Globus pallidus (tissue), 1 donor: ENCODE measurements at places on chromosomes 2 and 18.

DNA sequence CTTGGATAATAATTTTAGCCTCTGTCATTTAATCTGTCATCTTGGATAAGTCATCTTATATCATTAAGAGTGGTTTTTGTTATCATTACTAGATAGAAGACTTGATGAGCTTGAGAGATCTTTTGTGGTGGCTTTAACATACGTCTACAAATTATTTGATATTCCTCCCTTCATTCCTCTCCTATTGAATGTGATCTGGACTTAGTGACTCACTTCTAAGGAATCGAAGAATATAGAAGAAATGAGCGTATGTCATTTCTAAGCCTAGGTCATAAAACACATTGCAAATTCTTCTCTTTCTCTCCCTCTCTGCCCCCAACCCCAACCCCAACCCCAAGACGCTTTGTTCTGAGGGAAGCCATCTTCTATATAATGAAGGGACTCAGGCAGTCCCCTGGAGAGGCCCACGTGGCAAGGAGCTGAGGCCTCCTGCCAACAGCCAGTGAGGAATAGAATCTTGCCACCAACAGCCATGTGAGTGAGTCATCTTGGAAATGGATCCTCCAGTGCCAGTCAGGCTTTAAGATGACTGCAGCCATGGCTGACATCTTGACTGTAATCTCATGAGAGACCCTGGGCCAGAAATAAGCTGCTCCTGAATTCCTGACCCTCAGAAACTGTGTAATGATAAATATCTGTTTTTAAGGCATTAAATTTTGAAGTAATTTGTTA lies 221.6 kb upstream of the SP5 start:
- DNase-seq, result no peak

DNA sequence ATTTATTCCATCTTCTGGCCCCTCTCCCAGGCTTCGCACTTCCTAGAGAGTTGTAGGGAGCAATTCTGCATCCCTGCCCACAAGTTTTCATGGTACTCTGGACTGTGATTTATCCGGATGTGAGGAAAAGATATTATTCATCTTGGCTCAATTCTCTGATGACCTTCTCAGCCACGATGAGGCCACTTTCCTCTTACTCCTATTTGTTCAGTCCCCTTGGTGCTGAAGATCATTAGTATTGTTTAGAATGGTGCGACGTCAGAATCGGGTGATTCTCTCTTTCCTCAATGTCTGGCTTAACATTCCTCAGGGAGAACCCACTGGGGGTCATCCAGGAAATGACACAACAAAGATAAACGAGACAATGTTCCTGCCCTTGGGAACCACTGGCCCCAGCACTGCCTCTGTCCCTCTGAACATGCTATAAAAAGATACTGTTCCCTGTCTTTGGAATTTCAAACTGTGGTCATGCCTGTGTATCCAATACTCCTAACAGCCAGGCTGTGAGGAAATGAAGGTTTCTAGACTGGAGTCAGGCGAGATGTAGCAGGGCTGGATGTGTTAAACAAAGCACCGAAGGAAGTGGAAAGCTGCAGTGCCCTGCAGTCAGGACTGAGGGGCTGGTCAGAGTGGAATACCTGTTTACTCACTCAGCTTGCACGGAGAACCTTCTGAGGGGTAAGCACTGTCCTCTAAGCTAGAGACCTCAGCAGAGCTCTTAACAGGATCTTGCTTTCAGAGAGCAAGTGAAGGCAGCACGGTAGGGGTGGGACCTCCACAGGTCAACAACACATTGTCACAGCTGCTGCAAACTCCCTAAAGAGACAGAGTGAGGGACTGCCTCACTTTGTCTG lies 12.9 kb upstream of the GLI2 start:
- DNase-seq, result no peak

GRCh38 chr2:169344736-169345485 lies 17.4 kb downstream of the LRP2 start:
- no peak for DNase-seq

DNA sequence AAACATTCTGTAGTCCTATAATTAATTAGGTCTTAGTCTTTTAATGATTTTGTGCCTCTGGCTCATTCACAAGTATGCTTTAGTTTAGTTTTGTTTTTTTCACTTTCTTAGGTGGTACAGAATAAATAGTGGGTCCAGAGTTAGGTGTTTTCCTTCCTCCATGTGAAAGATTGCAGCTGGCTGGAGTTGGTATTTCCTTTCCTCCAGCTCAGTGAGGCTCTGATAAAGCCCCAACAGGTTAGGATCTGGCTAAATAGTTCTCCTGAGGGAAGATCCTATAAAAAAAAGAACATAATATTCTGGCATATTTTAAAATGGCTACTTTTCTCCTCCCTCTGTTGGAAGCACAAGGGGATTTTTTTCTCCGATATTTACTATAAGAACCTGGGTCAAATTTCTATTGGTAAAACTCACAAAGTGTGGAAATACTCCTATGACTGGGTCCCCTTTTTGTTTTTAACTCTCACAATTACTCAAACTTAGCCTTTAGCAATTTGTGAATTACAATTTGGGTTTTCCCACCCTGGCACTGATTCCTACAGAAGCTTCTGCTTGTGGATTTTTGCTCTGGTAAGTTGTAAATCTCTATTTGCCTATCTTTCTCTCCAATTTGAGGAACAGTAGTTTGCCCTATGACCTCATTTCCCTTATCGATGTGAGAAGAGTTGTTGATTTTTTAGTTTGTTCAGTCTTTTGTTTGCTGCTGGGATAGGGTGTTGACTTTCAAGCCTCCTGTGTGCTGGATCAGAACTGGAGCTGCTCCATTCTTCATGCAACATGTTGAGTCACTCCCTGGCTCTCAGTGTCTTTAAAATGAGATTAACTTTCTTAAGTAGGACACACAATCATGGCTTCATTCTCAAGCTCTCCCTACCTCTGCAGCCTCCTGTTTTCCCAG lies 500.9 kb downstream of the RNF144A start:
- DNase-seq, result no peak

- peak; percentile 63 for DNase-seq
Measured at GRCh38 chr18:79402977-79403722, 7.4 kb downstream of the NFATC1 start.

- DNase-seq, result no peak
Measured at GRCh38 chr18:38635709-38636430, 1070.3 kb upstream of the CELF4 start.

DNA sequence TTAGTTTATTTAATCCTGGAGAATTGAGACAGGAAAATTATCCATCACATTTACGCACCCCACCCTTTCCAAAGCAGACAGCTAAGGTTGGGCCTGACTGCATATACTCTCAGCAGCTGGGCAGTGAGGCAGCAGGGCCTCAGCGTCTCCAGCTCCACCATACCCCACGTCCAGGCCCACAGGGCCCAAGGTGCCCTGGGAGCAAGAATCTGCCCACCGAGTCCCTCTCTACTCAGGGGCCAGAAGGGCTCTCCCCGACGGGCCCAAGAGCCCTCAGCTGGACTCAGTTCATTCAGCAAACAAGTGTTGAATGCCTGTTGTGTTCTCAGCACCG lies 126.3 kb downstream of the SEPTIN10 start:
- DNase-seq, result no peak

DNA sequence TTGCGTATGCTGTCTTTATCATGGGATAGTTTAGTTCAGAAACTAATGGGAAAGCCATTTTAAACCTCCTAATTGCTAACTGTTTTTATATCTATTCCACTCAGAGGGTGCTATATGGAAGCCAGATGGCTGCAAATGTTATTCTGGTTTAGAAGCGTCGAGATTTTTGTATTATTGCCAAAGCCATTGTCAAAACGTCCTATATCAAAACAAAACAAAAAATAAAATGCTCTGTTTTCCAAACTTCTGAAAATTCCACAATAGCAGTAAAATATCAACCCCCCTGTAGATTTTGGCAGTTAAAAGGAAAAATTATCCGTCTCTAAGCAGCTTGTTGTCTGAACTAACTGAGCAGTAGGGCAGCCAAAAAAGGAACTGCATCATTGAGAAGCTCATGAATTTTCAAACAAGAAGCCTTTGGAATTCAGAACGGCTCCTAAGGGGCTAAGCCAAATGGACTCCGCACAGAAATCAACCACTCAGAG lies 195.4 kb upstream of the CWC22 start:
- peak; percentile 55 for DNase-seq

GRCh38 chr2:8138525-8138922 lies 543.3 kb upstream of the ID2 start:
- DNase-seq, result no peak

- no peak for DNase-seq
Measured at GRCh38 chr18:5895876-5896740, 786 bp upstream of the TMEM200C start.

GRCh38 chr2:190499273-190499672 lies 35.2 kb downstream of the NEMP2 start:
- no peak for DNase-seq

GRCh38 chr2:152387041-152387440 lies 52.1 kb downstream of the FMNL2 start:
- no peak for DNase-seq

DNA sequence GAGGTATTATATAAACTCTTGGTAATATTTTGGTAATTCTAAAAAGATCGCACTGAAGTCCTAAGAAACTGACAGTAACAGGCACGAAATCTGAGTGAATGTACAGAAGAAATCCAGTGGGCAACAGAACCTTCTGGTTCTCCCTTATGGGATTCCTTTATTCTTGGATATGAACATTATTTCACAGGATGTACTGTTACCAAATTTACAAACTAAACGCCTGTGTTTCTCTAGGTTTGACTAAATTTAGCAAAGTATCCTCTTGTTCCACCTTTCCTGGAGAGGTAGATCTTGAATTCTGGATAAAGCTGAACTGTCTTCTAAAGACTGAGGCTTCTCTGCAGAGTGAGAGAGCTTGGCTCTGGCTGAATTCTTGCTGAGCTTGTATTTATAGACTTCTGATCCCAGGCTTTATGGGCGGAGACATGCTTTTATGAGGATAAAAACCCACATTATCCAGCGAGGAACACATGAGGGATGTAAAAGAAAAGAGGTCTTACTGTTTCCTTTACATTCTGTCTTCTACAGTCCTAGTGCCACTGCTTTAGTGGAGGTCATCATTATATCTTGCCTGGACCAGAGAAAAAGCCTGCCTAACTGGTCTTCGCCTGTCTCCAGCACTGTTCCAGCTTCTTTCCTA lies 220.8 kb downstream of the CDH2 start:
- no peak for DNase-seq

DNA sequence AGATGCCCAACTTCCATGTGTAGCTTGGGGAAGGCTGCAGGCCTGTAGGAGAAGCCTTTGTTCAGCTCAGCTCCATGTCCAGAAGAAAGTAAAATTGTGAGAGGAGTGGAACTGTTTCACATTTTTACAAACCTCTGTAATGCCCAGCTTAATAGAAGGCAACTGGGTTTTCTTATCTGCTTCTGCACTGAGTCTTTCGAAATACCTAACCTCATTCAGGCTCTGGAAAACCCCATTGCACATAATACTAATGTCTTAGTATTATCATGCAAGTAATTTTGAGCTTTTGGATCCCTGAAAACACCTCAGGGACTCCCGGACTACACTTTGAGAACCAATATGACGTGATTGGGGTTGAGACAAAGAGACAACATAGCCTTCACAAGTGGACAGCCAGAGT lies 5.8 kb downstream of the SMIM21 start:
- no peak for DNase-seq

- DNase-seq, result no peak
Measured at GRCh38 chr18:22238036-22238435, 68.6 kb downstream of the GATA6 start.

GRCh38 chr18:45657357-45658335 lies 42.4 kb downstream of the SLC14A2 start:
- DNase-seq, result no peak

DNA sequence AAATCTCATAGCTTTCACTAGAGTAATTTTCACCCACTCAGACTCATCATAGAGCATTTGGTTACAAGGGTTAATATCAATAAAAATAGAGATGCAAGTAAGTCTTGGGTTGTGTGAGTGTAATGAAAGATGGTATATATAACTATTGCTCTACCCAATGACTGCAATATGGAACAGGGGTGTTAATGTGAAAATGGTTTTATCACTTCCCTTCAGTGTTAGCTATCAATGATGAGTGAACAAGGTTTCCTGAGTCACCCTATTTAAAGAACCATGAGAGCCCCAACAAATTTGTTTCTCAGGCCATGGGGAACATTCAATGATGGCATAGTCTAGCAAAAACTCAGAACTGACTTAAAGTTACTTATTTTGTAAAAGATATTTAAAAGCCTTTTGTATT lies 1133.6 kb upstream of the ZEB2 start:
- no peak for DNase-seq

GRCh38 chr2:144935736-144936135 lies 415.8 kb upstream of the ZEB2 start:
- DNase-seq, result no peak

DNA sequence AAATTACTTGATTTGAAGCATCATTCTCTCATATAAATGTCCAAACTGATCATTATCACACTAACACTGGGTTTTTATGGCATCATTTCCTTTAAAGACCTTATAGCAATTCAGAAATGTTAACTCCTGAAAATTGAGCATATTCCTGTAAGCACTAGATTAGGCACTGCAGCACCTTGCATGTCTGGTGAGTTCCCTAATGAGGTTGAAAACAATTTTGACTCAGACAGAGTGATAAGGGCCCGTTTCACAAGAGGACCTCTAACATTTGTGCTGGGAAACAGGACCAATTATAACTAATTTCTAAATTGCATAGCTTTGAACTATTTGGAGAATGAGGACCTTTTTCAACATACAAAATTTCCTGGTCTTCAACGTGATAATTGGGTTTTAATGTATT lies 69.9 kb downstream of the OSBPL6 start:
- DNase-seq, result no peak

- no peak for DNase-seq
Measured at GRCh38 chr18:10365021-10365500, 89.4 kb upstream of the APCDD1 start.

DNA sequence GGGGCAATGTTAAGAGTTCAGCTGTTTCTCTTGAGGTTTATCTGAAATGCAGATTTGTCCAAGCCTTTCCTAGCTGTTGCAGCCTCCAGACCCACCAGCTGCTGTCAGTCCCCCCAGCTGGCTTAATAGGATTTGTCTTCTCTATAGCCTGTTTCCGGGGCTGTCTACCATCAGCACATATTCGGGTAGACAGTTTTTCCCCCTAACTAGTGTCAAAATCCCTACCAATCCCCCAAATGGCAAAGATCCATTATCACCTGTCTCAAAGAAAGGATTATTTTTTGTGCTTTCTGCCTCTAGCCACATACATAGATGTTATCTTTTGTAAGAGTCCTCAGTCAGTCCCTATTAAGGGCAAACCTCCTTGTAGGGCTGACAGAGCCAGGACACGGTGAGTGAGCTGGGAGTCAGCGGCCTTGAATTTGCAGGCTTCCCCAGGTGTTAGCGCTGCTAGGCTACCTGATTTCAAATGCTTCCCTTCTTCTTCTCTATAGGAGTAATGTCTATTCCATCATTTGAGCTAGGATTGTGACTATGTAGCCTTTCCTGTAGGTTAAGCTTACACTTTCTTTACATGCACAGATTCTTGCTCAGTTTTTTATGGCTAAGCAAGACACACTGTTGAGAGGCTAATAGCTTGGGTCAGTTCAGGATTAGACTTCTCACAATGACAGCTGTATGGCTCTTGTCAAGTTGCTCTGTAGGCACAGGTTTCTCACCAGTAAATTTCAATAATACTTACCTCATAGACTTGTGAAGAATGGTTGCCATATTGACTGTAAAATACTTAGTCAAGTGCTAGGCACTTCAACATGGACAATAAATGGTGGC lies 171.1 kb upstream of the UNC80 start:
- DNase-seq, result no peak
